ENCODE measurements at places on chromosomes 7 and 10.
A peak's percentile ranks its signal among the peaks of the same experiment; 100 is the strongest.

DNA sequence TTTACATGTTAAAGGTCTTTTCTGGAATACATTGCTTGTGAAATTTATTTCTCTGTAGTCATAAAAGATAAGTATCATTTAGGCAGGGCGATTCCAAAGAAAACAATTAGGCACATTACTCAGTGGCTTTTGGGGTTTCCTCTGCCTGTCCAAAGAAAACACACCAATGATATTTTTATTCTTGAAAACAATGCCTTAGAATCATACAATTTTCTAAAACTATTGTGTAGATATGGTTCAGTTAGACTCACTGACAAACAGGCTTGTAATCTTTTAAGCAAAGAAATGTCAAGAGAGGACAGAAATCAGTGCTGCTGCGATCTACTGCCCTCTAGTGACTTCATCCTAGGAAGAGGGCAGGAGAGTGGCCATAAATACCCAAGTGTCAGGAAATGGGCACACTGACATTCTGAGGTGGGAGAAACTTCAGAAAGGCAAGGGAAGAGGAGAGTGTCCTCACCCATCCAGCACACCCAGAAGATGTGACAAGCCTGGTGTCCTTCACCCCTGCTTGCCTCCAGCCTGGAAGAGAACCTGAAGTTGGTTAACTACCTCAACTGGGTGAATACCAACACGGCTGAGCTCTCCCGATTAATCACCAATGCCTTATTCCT, 120.5 kb downstream of the GALNT11 start:
- DNase-seq: peak; percentile 28

- DNase-seq: no peak
Measured at GRCh38 chr10:80454513-80455460, 677 bp downstream of the TSPAN14 start.

DNA sequence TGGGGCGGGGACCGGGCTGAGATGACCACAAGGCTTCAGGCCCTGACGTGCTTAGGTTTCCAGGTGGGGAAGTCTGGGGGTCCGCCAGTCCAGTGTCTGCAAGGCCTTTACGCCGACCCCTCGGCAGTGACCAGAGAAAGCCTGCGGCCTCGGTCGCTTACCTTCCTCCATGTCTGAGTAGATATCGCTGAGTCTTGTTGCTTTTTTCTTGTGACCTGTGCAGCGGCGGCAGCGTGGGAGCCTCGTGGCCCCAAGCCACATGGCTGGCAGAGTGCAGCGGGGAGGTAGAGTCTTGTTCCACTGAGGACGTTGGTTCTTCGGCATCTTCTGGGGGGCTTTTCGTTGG, 329 bp downstream of the NOLC1 start:
- DNase-seq: no peak

DNA sequence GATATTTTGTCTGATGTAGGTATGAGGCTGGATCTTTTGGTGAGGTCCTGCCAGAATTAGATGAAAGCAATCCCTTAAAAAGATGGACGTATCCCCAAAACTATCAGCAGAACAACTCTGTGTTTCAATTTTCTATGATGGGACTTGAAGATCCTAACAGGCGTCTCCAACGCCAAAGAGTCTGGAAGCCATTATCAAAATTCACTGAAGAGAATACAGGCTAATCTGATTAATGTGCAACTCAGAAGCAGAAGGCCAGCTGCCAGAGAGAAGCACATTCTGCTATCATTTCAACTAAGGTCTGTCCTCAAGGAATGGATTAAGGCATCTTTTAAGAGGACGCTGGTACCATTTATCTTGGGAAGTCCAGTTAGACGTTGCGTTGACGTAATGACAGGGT, 119.7 kb downstream of the FGFR2 start:
- DNase-seq: no peak

DNA sequence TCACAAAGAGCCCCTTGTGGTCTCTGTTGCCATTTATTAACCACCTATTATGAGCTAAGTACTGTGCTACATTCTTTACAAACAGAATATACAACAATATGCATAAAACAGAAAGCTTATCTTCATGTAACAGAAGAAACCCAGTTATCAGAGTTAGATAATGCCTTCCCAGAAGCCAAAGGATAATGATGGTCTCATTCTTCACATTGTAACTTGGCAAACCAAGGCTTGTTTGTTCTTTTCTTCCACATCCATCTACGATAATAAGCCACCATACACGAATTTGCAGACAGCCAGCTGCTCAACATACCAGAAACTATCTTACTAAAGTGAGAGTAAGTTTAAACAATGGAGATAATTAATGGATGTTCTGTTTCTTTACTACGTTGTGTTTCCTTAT, 127.6 kb downstream of the NEBL start:
- DNase-seq: no peak

DNA sequence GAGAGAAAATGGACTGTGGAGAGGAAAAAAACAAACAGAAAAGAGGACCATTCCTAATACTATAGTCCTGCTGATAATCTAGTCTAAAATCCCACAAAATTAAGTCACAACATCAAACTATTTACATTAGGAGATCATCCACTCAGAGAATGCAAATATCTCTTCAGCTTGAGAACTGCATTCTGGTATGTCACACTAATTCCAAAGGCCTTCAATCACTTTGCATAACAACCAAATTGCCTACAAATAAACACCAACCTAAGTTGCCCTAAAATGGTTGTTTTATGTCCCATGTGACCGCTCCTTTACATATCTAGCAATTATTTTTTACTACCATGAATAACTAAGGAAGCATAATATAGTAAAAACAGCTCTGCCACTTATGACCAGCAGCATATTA, 264.3 kb downstream of the CACNA2D1 start:
- DNase-seq: no peak

GRCh38 chr10:1677307-1677939, 59.9 kb downstream of the ADARB2 start:
- DNase-seq: no peak

DNA sequence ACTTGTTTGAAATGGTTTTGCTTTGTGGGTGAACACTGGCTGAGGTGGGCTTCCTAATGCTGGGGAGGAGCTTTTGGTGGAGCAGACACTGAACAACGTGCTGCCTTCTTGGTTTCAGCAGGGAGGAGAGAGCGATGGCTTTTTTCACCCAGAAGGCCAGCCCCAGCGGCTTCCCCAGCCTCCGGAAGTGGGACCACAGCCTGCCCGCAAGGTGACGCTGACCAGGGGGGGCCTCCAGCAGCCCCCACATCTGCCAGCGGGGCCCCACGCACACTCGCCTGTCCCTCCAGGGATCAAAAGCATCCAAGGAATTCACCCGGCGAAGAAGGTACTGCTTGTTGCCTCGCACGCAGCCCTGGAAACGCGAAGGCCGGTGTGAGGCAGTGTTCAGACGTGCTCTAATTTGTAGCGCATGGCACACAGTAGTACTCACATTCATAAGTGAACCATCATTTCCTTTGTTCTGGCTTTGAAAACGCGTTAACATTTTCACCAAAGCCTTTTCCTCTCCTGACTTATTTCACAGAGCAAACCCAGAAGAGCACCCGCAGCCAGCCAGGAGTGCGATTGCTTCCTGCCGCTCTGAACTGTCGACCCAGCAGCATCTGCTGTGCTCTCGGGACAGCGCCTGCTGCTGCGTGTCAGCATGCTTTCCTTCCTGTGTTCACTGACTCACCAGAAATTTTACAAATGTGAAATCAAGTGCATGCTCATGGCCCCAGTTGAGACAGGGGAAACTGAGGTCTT, 48.4 kb downstream of the SHH start:
- no peak for DNase-seq
